Right cardiac atrium (tissue), 5 donors: ENCODE measurements at places on chromosomes 3 and 15. TPM values are rescaled to one million over a fixed set of nuclear protein-coding genes. Genes with fewer than 3 reads are reported as not detected.

The HACL1 gene
- polyA plus RNA-seq = 9.7 TPM

The TEX55 gene
- not detected for polyA plus RNA-seq

The TMA7 gene
- 526 TPM for polyA plus RNA-seq

The CAND2 gene
- polyA plus RNA-seq = 36.6 TPM

The ITIH3 gene
- 0.43 TPM for polyA plus RNA-seq

The ADAMTS17 gene
- polyA plus RNA-seq = 1.2 TPM

The PLCB2 gene
- polyA plus RNA-seq = 18.5 TPM

The SLC38A3 gene
- 5.4 TPM for polyA plus RNA-seq

The UNC45A gene
- polyA plus RNA-seq = 24.0 TPM

The DUOX1 gene
- 2.0 TPM for polyA plus RNA-seq

The SLC2A2 gene
- polyA plus RNA-seq = not detected

The LRRC31 gene
- not detected for polyA plus RNA-seq

The PLA1A gene
- 4.4 TPM for polyA plus RNA-seq

The C3orf20 gene
- 0.02 TPM for polyA plus RNA-seq

The SEMA3F gene
- 10.2 TPM for polyA plus RNA-seq

The CDCP1 gene
- polyA plus RNA-seq = 0.09 TPM

The TRIM42 gene
- polyA plus RNA-seq = not detected
